Activated T-cell treated with anti-CD3 and anti-CD28 coated beads for 24 hours (primary cell): ENCODE measurements at places on chromosomes 2 and 18.

DNA sequence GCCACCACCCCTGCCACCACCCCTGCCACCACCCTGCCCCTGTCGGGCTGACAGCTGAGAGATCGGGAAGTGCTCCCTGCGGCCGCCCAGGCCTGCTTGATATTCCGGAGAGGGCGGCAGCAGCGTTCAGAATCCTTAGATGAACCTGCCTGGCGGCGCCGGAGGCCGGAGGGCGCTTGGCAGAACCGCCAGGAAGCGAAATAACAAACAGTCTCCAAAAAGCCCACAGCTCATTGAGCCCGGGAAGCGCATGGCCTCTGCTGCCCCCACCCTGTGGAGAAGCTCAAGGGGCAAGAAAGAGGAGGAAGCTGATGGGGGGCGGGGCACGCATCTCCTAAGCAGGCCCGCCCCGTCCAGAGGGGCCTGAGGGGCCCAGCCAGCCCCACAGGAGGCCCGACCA, 92.2 kb upstream of the MBOAT2 start:
- no peak for DNase-seq

DNA sequence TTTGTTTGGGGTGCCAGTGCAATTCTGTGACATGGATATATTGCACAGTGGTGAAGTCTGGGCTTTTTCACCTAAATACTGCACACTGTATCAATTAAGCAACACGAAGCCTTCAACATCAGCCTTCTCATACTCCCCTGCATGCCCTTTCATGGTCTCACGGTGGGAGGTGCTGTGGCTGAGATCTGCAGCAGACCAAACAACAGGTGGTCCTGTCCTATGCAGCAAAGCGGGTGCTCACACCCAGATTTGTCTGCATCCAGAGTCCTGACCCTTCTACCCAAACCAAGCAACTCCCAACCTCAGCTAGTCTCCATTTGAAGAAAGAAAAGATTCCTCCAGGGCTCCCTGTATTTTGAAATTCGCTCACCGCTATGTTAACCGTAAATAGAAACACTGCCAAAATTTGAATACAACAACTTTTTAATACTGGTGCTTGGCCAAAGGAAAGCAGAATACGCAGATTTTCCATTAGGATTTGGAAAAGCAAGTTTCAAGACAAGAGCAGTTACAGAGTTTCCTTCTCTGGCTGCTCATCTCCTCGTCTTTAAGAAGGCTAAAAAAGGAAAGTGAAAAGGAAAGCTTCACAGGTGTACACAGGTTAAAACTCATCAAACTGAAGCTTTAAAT, 34.9 kb downstream of the FAM168B start:
- DNase-seq = no peak

DNA sequence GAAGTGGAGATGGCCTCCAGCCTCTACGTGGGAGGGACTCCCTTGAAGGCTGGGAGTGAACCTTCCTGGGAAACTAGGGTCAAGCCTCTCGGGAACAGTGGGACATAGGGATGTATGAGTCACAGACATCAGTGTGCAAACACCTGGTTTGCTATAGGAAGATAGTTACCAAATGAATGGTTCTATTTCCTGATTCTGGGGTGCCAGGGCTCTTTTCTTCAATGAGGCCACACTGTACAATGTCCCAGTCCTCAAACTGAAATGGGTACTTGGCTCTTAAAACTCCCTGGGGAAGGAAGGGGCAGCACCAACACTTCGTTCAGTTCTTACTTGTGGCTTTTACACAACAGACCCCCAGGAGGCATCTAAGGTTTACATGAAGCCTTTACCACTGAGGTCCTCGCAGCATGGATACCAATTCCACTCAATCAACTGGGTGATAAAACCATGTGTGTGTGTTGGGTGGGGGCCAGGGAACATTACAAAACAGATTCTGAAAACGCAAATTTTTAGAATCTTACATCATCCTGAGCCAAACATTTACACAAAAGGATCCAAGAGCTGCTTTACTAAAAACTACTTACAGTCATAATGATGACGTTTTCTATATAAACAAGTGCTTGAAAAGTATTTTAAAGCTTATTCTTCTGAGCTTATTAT, 10.4 kb downstream of the ERFE start:
- DNase-seq = no peak

DNA sequence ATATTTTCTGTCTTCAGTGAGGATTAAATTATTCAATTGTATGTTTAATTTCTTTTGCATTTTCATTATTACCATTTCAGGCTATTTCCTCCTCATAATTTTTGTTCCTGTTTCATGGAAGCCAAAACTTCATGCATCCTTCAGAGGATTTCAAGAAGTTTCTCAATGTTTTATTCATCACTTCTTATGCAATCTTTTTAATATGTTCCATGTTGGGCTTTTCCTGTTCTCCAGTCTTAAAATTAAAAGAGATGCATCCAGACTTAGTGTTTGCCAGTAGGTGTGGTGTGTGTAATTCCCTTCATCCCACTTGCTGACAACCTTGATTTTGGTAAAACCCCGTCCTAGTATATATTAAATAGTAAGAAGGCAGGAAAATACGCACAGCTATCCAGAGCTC, 190.0 kb downstream of the EN1 start:
- DNase-seq = no peak

DNA sequence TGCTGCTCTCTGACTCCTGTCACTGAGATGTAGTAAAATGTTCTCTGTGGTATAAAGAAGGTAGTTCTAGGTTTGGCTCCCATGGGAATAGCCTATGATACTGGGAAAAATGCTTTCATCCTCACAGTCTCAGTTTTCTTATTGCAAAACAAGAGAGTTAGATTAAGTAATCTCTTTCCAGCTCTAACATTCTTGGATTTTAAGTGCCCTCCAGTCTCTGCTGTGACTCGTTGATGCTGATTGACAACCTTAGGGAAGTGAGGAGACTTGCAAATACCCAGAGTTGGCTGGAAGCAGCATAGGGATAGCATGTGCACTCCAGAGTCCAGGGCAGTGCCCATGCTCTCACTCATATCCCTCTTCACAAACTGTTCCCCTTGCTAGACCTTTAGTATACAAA, 534.9 kb downstream of the SLC4A3 start:
- DNase-seq = no peak

- no peak for DNase-seq
These were observed 261.6 kb upstream of the RASGRP3 start for GRCh38 chr2:33214857-33215256.

DNA sequence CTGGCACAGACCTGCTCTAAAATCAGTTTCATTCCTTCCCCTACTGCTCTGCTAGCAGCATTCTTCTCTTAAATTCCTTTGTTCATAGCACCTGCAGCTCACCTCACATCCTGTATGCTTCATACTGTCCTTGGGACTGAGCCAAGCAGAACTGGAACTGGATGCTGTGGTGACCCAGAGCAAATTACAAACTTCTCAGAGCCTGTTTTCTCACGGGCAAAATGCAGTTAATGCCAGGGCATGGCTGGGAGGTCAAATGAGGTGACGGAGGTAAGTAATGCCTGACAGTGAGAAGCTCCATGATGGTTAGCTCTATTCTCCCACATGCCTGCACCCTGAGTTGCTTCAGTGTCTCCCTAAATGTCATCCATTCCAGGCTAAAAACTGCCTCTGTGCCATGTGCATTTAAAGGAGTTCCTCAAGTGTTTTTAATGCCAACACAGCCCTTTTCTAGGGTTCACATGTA, 29.7 kb downstream of the C2orf42 start:
- no peak for DNase-seq

DNA sequence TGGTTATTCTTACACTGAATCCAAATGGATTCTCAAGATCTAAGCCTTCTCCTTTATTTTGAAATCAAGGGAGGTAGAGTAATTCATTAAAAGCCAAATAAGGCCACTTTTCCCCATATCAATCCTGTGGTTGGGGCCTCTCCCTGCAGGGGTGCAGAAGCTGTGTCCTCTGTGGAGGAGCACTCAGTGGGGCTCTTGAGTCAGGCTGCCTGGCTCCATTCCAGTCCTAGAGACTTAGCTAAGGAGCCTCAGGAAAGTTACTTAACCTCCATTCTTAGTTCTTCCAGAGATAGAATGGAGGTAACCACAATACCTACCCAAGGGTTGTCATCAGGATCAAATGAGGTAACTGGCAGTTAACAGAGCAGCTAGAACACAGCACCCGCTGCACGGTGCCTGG, 564.3 kb downstream of the CMPK2 start:
- no peak for DNase-seq

DNA sequence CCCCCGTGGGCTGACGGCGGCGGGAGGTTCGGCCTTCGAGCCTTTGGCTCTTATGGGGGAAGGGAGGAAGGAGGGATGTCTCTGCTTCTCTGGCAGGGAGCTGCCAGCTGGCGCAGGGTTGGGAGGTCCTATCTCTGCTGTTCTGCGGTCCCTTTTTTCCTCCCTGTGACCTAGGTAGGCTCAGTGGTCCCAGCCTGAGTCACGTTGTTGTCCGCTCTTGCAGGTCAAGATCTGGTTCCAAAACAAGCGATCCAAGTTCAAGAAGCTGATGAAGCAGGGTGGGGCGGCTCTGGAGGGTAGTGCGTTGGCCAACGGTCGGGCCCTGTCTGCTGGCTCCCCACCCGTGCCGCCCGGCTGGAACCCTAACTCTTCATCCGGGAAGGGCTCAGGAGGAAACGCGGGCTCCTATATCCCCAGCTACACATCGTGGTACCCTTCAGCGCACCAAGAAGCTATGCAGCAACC, 2.5 kb downstream of the DLX1 start:
- no peak for DNase-seq

- DNase-seq = no peak
These were observed 19.4 kb downstream of the KRCC1 start for GRCh38 chr2:88036182-88036581.

- no peak for DNase-seq
These were observed 565.4 kb downstream of the TNS1 start for GRCh38 chr2:217437290-217437870.

DNA sequence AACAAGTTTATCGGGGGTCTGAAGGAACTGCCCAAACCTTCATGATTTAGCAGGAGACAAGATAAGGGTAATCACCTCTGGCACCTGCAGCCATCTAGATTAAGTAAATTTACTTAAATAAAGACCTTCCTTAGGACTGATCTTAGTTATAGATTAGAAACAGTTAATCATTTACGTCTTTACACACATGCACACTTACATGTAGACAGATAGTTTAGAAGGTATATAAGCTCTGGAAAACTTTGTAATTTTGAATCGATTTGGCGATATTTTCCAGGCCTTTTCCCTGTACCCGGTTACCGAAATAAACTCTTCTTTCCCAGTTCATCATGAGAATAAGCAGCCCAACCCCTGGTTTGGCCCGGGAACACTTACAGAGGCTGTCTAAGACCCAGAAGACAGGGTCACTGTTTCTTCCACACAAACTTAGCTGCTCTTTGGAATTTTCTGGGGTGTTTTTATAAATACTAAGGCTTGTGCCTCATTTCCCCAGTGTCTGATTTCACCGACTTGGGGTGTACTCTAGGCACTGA, 560 bp upstream of the SKA1 start:
- DNase-seq = no peak

- no peak for DNase-seq
These were observed 1.1 kb upstream of the SULT6B1 start for GRCh38 chr2:37189452-37190153.

DNA sequence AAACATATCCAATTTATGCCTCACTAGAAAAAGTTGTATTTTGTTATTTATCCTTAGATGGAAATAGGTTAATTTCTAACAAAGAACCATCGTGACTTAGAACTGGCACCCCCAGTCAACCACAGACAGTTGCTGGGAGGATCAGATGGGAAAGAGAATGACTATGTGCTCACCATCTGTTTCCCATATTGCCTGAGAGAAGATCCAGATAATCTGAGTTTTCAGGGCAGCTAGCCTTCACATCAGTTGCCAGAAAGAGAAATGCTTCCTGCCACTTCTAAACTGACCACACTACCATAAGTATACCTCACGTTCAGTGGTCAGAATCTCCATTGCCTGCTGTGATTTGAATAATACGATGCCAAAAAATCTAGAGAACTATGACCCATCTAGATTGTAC, 28.4 kb upstream of the NEB start:
- no peak for DNase-seq

- DNase-seq = no peak
These were observed 70.6 kb downstream of the SAP130 start for GRCh38 chr2:127957240-127957639.

GRCh38 chr2:9774266-9774665, 69.0 kb upstream of the TAF1B start:
- no peak for DNase-seq

GRCh38 chr2:237798236-237799059, at the start of gene RBM44:
RBM44 (plus strand) TSS chr2:237798779; CDS start chr2:237813610, 14,831 bp downstream.
- no peak for DNase-seq

DNA sequence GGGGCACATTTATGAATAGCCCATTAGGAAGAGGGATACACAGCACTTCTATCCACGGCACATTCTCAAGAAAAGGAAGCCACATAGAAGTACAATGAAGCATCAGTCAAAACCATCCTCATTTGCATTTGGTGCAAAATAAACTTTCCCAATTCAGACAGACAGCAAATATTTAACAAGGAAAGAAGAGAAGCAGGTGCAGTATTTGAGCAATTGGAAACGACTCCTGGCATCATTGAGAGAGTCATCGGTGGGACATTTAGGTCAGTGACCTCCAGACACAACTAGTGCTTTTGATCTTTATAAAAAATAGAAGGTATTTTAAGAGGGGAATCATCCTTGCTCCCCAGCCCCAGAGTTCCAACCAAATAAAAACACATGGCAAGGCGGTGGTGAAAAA, 118.0 kb downstream of the MREG start:
- no peak for DNase-seq

DNA sequence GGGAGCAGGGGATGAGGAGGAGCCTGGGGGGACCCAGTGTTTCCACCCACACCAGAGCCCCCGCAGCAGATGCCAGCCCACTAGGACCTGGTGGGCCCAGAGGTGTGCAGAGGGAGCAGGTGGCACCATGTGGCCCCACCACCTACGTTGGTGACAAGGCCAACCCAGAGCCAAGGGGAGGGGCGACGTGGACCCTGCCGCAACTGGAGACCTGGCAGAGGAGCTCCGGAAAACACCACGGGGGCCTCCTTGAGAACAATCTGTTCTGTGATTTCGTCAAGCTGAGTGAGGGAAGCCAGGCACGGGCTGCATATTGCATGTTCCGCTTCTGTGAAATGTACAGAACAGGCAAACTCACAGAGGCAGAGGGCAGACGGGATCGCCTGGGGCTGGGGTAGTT, 49.1 kb upstream of the GPC1 start:
- DNase-seq = no peak

DNA sequence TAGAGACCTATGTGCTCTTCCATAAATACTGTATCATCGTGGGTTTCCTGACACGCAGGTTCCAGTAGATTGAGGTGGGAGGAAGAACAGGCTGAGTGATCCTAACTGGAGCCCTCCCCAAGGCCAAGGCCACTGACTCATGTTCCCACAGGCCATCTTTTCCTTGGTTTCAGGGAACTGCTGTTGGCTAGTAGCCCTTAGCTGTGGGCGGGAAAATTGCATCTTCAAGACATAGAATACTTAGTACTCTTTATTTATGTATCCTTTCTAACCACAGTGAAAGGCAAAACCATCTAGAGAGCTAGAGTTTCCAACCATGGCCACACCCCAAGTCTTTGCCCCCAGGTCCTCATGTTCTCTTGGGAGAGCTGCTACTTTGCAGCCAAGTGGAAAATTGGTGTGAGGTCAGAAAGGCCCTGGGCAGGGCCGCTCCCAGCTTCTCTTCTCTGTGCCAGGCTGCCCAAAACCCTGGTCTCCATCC, 55.9 kb downstream of the COPS8 start:
- DNase-seq = no peak
